ENCODE measurements at places on chromosomes 4 and X.

DNA sequence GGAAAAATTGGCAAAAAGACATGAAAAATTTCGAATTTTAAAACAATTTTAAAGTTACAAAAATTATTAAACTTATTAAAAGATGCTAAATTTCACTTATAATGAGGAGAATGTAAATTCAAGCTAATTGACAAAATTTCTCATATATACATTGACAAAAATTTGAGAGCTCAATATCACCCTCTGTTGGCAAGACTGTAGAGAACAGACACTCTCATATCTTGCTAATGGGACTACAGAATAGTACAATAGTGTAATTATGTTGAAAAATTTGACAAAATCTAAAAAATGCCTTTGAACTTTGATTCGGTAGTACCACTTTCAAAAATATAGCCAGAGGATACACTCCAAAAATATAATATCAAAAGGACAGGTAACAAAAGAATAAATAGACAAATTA is 29.8 kb downstream of the DCAF8L2 start:
- DNase-seq = no peak

DNA sequence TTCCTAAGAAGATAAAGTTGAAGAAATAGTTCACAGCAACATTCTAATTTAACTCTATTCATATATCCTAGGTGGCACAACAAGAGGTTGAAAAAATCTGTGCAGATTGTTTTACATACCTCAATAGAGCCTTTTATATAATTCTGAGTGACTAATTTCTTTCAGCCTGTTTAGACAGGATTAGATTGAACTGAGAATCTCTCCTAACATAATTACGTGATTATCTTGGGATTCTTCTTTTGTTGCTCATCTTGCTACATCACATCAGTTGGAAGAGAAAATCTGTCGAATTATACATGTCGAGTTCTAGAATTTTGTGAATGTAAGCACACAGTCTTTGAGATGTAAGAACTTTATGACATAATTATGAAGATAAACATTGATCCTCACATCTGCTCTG is 1873.7 kb upstream of the IGFBP7 start:
- DNase-seq = no peak

DNA sequence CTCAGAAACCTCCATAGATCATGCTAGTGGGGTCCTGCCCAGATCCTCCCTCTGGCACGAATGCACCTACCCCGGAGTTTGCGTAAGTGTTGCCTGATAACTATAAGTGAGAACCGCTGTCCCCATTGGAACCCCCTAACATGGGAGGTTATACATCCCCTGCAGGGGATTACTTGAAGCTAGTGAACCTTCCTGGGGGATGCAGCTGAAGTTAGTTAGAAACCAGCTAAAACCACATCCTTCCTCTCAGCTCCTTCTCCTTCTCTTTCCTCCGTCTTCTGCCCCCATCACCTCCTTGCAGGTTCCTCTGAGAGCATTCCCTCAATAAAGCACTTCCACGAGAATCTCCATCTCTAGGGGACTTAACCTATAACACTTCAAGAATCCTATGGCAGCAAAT is 95.0 kb downstream of the ZNF827 start:
- DNase-seq = no peak

- no peak for DNase-seq
Observed at GRCh38 chr4:814312-814850, 11.5 kb downstream of the CPLX1 start.

- no peak for DNase-seq
Observed at GRCh38 chr4:100721490-100721889, 203.7 kb upstream of the EMCN start.

DNA sequence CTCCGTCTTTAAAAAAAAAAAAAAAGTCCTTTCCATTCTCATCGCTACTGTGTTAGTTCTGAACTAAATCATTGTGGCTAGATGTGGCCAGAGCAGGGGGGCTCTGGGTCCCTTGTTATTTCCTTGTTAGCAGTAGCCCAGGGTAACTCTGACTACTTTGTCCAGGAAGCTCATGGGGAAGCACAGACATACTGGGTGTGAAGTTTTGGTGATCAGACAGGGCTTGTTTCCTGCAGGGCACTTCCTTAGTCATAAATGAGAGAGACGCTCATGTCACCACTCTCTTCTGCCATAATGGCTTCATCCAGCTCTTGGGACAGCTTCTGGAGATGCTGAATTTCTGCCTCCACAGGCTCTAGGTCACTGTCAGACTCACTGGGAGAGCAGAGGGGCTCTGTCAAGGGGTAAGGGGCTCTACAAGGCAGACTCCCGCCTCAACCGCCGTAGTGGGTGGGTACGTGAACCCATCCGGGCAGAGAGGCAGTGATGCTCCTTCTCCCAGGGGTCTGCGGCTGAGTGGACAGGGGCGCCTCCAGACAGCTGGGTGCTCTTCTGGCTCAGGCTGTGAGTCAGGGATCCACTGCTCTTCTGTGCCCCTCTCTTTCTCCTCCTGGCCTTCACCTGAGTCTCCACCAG is 12.9 kb downstream of the STIM2 start:
- DNase-seq = no peak

DNA sequence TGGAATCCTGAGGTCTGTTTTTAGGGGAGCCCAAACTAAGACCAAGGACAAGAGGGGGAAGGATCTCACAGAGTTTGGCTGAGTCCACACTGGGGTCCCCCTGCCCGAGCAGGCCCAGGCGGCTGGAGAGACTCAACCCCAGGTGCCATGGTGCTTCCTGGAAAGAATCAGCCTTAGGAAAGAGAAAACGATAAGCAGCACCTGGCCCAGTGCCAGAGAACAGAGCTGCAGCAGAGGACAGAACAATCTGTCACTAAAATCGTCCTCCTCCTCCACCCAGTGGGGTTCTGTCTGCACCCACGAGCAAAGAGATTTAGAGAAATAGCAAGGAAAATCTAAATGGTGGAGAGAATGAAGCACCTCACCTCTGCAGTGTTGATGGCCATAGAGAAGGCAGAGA is 470.5 kb downstream of the BCOR start:
- DNase-seq = no peak

- DNase-seq = no peak
Observed at GRCh38 chr4:9893329-9894108, 112.1 kb downstream of the DRD5 start.

DNA sequence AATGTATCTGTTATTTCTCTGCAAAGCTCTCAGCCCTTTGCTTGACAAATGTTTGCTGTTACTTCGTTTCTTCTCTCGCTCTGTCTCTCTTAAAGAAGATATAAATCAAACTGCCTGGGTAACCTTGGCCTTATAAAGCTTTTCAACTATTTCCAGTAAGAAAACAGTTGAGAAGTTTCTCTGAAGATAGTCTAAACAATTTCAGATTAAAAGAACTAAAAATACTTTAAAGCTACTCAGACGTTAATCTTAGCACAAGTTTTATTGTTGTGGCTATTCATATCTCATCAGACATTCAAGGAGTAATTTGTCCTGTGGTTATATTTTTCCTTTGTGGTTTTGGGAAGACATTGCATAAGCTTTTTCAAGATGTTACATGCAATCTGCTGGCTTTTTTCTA is 22.6 kb downstream of the HOPX start:
- DNase-seq = no peak

DNA sequence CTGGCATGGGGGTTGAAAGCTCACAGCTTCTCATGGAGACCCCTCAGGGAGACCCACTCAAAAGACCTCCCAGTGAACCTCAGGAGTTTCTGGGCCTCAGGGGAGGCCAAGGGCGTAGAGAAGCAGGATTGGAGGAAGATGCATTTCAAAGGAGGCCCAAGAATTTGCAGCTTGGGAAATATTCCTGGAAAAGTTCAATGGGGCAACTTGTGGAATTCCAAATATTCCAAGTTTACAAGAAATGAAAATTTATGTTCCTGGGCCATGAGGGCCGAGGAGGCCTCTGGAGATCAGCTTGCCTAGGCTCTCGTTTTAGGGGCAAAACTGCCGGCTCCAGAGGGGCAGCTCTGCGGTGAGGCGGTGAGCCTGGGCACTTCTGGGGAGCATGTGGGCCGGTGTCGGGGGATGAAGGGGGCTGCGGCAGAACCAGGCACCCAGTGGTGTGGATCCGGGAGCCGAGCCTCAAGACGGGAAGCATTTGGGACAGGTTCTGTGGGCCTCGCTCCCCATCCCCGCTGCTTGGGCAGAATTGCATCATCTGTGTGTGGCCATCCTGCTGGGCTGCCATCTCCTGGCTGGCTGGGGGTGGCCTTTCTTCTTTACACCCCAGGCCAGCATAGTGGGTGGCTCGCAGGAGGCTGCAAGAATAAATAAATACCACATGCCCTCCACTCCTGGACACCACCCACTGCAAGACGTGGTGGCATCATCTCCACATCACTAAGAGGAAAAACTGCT is 54.6 kb upstream of the GPR78 start:
- peak; percentile 29 for DNase-seq

GRCh38 chrX:153967536-153968224 is 3.9 kb downstream of the HCFC1 start:
- DNase-seq = no peak

GRCh38 chr4:6724421-6725111 is 8.6 kb downstream of the BLOC1S4 start:
- DNase-seq = no peak

DNA sequence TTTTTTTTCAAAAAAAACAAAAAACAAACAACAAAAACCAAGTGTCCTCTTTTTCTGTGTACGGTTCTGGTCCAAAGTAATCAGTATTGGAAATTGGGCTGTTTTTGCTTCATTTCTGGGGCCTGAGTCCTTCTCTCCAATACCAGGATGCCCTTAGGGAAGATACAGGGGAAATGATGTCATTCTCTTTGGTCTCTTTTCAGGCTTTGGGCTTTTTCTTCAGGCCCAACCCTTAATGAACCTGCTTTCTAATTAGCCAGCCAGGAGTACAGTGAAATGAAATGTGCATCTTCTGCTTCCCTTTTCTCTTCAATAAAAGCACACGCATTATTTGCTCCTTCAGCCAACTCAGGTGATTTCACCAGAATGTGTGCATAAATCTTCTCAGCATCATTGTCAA is 52.6 kb upstream of the RBPJ start:
- DNase-seq = no peak

DNA sequence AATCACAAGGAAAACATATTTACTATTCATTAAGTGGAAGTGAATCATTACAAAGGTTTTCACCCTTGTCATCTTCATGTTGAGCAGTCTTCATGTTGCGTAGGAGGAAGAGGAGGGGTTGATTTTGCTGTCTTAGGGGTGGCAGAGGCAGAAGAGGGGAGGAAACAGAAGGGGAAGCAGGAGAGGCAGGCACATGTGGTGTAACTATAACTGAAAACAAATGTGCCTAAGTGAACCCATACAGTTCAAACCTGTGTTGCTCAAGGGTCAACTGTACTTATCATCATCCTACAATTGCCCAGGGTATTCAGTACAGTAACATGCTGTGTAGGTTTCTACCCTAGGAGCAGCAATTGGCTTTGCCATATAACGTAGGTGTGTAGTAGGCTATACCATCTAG is 47.2 kb downstream of the SYNPO2 start:
- DNase-seq = peak; percentile 11

DNA sequence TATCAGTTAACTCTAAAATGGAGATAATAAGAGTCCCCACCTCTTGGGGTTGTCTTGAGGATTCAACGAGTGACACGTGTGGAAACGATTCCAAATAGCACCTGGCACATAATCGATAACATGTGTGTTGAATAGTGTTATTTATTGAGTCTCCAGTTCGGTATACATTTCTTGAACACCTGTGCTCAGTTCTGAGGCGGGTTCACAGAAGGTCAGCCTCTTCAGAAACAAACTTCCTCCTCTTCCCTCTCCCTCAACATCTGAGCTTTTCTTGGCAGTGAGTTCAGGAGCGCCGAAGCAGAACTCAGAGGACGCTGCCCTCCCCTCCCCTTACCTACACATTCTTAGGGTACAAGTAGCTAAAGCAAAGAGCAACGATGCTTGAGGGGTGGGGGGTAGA is 934 bp downstream of the PDHA1 start:
- DNase-seq = no peak

DNA sequence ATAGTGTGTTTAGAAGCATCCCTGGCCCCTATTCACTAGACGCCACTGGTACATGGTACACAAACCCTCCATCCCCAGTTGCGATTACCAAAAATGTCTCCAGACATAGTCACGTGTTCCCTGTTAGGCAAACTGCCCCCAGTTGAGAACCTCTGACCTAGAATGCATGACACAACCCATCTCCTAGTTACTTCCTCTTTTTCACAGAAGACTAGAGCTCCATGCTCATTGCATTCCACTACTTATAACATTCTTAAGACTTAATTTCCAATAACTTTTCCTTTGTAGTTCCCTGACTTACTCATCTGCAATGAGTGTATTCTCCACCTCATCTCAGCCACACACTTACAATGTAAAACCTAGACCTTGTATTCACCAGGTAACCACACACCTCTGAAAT is 68.6 kb downstream of the PRSS12 start:
- no peak for DNase-seq

DNA sequence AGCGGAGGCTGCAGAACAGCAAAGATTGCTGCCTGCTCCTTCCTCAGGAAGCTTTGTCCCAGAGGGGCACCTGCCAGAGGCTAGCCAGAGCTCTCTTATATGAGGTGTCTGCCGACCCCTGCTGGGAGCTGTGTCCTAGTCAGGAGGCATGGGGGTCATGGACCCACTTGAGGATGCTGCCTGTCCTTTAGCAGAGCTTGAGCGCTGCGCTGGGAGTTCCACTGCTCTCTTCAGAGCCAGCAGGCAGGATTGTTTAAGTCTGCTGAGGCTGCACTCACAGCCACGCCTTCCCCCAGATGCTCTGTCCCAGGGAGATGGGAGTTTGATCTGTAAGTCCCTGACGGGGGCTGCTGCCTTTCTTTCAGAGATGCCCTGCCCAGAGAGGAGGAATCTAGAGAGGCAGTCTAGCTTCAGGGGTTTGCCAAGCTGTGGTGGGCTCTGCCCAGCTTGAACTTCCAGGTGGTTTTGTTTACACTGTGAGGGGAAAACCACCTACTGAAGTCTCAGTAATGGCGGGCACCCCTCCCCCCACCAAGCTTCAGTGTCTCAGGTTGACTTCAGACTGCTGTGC is 10.9 kb downstream of the DCK start:
- no peak for DNase-seq

- peak; percentile 38 for DNase-seq
Observed at GRCh38 chrX:19627081-19627480, 111.8 kb upstream of the MAP3K15 start.

- no peak for DNase-seq
Observed at GRCh38 chr4:75605928-75606327, 24.4 kb downstream of the CDKL2 start.

- no peak for DNase-seq
Observed at GRCh38 chrX:23201706-23202105, 132.9 kb upstream of the PTCHD1 start.

DNA sequence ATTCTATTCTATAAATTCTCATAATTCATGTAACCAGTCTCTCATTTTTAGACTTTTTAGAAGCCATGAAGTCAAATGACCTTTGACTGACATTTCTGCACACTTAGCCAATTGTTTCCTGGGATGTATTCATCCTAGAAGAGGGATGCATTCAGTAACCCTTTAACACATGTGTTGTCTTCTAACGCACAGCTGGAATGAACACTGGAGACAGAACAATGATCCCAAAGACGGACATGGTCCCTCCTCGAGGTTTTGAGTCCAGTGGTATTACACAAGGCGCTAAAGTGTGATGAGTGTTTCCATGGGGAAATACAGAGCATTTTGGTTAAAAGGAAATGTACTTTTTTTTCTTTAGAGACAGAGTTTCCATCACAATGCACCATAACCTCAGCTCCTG is 39.8 kb upstream of the CLDN24 start:
- DNase-seq = no peak

Data from fibroblast of gingiva (primary cell).